ENCODE measurements at places on chromosomes 5 and 9.

DNA sequence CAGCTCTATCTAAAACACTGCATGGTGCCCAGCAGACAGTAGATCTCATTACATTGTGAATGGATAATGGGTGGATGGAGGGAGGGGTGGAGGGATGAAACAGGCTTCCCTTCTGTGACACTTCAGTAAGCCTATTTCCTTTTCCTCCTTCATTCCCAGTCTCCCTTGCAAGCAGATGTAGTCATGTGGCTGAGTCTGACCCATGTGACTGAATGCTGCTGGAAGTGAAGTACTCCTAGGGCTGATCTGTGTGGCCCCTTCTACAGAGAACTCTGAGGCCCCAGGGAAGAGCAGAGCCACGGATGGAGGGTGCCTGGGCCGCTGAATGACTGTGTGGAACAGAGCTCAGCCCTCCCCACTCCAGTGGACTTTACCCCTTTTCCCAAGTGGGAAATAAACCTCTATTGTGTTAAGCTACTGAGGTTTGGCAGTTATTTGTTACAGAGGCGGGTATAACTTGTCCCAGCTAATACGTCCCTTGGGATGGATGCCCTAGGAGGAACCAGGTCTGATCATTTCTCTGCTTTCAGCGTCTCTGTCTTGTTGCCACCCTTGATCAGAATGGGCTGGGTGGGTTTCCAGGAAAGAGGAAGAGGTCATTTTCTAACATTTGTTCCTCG is 176.1 kb upstream of the MVB12B start:
- DNase-seq, result no peak

DNA sequence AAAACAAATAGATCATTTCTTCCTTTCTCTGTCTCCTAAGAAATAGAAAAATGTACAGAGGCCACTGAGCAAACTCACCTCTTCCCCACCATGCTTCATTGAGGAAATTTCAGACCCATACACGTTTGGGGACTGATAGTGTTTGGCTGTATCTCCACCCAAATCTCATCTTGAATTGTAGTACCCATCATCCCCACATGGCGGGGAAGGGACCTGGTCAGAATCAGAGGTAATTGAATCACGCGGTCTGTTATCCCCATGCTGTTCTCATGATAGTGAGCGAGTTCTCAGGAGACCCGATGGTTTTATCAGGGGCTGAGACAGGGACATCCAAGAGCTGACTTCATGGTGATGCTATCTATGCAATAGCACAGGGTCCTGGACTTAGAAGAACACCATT is 1655.8 kb downstream of the MAT2B start:
- DNase-seq, result no peak

GRCh38 chr9:137511758-137512463 is 38.3 kb downstream of the PNPLA7 start:
- peak; percentile 50 for DNase-seq

DNA sequence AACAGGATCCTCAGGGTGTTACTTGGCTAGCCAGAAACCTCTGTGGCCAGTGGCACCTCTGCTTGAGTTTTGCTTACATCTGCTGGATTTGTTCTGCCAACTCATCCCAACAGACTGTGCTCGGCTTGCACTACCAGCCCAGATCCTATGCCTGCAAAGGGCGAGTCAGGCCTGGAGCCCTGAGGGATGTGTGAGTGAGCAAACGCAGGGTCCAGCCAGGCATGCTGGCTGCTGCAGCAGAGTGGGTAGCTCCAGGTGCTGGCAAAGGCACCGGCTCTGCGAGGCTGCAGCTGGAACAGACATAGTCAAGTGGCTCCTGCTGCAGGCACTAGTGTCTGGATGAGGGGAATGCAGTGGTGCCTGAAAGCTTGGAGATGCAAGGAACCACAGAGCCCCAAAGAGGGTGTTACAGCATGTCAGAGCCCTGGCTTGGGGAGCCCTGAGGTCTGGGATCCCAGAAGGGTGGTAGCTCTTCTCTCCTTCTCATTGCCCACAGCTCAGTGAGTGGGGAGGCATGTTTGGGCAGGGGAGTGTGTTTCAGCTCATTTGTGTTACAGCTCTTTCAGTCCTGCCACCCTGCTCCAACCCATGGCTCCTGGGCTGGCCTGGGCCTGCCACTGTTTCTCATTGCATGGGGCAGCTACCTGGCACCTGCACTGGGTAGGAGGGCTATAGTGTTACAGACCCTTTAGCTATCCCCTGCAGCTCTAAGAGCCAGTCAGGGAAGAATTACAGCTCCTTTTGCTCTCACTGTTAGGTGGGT is 332.6 kb downstream of the TAF11L14 start:
- DNase-seq, result no peak

DNA sequence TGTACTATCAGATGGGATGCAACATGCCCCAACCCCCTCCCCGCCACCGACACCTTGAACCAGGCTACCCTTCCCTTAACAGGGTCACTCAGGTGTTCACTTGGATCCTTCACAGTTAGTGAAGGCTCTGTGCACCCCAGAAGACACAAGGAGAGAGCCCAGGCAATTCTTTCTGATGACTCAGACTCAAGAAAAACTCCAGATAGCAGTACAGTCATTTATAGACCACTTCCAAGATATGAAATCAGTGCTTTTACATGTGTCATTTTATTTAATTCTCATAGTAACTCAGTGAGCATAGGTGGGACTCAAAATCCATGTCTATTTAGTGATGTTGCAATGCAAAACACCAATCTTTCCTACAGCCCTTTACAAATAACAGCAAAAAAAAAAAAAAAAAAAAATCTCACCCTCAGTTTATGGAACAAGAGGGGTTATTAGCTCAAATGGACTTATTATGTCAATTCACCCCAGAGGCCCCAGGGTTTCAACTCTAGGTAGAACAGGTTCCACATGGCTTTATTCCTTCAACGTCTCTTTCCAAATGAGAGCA is 71.9 kb downstream of the FOXD1 start:
- no peak for DNase-seq

- no peak for DNase-seq
These were observed 459.8 kb downstream of the CCDC171 start for GRCh38 chr9:16012621-16013020.

DNA sequence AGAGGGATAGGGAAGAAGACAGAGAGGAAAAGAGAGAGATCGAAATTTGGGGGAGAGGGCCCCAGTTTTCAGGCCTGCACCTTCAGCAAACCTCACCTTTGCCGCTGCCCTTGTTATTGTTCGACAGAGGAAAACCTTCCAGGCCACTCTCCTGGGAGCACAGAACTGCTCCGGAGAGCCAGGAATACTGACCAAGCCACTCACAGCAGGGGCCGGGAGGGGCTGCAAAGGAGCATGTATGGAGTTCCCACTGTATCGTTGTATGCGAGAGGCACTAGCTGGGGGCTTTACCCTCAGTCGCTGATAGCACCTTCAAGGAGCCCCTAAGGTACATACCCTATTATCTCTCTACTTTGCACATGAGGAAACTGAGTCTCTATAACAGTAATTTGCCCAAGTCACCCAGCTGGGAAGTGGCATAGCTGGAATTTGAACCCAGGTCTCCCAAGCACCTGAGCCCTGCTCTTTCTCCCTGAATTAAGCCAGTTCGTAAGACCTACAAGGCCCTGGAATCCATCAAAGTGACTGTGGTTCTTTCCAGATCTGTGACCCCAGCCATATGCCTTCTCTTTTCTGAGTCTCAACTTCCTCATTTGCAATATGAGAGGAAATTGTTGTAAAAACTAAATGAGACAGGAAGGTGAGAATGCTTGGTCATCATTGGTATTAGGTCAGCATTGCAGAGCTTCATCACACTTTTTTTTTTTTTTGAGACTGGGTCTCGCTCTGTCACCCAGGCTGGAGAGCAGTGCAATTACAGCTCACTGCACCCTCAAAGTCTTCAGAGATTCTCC is 21.0 kb upstream of the FOXE1 start:
- no peak for DNase-seq

DNA sequence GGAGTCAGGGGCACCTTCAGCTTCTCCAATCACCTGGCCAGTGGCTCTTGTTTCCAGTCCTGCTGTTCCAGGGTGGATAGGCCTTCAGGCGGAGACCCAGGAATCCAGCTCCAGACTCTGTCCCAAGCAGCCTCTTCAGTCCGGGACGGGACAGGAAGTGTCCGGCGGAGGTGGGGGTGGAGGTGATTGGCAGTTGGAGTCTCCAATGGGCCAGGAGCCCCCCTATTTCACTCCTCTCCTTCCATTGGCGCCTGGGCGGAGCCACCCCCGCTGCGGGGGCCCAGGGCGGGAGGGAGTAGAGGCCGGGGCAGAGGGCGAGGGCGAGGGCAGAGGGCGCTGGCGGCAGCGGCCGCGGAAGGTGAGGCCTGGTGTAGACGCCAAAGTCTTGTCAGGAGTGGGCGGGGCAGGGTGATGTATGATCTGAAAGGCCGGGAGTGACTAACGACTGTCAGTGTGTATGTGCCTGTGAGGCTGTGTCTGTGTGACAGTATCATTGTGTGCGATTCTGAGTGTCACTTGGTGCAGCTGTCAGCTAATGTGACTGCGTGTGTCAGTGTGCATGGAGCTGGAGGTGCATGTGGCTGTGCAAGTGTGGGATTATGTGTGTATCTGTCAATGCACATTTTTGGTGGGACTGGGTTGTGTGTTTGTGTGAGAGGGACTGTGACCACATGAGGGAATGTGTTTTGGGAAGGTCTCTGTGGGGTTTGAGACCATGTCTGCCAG is at the start of gene IL11RA:
Gene IL11RA (plus strand): TSS at position 310 of the 726 bp plus-strand sequence. CDS start 3,033 bp downstream, outside the sequence.
- peak; percentile 68 for DNase-seq

- DNase-seq, result no peak
These were observed 4.1 kb upstream of the RGMB start for GRCh38 chr5:98769210-98769958.

DNA sequence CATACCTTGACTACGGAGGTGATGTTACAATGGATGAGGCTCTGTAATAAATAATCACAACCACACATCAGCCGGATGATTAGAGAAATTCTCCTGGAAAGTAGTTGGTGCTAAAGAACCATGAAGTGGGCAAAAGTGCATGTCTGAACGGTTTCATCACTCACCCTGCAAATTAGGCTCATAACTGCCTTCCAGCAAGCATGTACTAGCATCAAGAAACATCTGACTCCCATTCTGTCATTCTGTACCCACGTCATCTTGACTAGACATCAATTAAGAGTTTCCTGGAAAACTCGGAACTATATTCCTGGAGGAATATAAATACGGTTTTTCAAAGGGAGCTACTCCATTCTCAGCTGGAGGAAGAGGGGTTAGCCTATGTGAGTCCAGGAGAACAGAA is 52.2 kb downstream of the HSD17B3 start:
- no peak for DNase-seq

GRCh38 chr9:26321935-26322334 is 570.7 kb downstream of the CAAP1 start:
- no peak for DNase-seq

GRCh38 chr5:42989190-42989589 is 50.9 kb downstream of the ANXA2R start:
- no peak for DNase-seq

DNA sequence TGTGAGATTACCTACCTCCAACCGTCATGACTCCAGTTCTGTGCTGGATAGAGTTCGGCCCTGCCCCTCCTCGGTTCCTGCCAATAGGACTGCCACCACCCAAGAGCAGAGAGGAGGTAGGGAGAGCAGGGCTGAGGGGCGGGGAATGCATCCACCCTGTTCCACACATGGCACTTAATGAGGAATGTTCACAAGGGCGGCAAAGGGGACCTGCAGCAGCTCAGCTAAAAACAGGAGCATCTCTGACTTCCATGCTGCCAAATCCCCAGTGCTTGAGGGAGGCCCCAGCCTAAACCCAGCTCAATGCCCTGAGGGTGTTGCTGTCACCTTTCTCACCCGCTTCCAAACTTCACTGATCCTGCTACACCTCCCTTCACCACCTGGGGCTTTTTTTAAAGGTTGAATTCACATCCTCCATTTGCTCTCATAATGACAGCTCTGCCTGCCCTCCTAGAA is 7.8 kb upstream of the DELE1 start:
- no peak for DNase-seq
